ENCODE measurements at places on chromosomes 12 and 14.

- no peak for DNase-seq
Measured at GRCh38 chr12:56213878-56214277, 7.8 kb downstream of the RNF41 start.

GRCh38 chr14:88005978-88006851 is 1.3 kb downstream of the GPR65 start:
- DNase-seq, result no peak

GRCh38 chr12:120019938-120020337 is 30.9 kb downstream of the BICDL1 start:
- DNase-seq, result no peak

- DNase-seq, result peak; percentile 92
Measured at GRCh38 chr14:74583689-74584434, 28.2 kb downstream of the LTBP2 start.

DNA sequence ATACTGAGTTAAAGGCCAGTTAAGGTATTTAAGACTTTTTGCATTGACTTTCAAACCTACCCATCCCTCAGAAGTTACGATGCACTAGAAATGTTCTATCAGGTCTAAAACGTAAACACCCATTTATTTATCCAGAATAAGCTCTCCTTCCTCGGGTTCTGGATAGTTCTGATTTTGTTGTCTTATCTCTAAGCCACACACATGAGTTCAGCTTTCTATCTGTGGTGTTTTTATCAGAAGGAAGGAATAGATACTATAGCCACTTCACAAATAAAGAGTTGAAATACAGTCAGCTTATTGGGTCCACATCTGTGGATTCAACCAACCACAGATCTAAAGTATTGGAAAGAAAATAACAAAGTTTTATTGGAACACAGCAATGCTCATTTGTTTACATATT is 5.4 kb downstream of the SFSWAP start:
- DNase-seq, result no peak

- peak; percentile 2 for DNase-seq
Measured at GRCh38 chr12:129753586-129753985, 150.2 kb downstream of the TMEM132D start.

DNA sequence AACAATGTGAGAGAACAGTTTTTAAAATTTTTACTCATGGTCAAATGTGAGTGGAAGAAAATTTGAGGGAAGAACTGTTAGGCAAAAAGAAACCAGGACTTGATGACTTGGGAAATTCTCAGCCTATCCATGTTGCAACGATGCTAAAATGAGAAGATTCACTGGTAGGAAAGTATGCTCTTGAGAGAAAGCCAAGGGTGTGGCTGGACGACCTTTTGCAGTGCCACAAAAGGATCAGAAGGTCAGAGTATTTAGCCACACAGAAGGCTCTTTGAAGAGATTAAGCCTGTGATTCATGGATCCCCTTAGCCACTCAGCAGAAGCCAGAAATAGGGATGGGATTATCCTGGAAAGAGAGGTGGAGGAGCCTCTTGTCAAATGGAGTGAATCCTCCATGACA is 336.8 kb downstream of the LRIG3 start:
- DNase-seq, result no peak

DNA sequence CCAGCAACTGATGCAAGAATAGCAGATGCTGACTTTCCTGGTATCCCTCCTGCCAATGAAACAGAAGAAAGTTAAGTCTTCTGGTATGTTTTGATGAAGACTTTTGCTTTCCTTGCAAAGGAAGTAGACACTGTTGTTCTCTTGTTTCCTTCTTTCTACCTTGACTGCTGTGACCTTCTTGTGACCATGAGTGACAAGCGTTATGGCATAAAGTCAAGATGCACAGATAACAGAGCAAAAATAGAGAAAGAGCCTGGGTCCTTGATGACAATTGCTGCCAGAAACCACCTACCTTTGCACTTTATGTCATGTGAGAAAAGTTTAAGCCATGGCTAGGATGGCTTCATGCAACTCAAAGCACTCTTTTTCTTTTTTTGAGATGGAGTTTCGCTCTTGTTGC is 49.2 kb upstream of the LTA4H start:
- DNase-seq, result no peak

GRCh38 chr12:67362526-67362925 is 93.4 kb downstream of the CAND1 start:
- DNase-seq, result no peak

GRCh38 chr12:64746663-64747062 is 12.5 kb downstream of the GNS start:
- no peak for DNase-seq

DNA sequence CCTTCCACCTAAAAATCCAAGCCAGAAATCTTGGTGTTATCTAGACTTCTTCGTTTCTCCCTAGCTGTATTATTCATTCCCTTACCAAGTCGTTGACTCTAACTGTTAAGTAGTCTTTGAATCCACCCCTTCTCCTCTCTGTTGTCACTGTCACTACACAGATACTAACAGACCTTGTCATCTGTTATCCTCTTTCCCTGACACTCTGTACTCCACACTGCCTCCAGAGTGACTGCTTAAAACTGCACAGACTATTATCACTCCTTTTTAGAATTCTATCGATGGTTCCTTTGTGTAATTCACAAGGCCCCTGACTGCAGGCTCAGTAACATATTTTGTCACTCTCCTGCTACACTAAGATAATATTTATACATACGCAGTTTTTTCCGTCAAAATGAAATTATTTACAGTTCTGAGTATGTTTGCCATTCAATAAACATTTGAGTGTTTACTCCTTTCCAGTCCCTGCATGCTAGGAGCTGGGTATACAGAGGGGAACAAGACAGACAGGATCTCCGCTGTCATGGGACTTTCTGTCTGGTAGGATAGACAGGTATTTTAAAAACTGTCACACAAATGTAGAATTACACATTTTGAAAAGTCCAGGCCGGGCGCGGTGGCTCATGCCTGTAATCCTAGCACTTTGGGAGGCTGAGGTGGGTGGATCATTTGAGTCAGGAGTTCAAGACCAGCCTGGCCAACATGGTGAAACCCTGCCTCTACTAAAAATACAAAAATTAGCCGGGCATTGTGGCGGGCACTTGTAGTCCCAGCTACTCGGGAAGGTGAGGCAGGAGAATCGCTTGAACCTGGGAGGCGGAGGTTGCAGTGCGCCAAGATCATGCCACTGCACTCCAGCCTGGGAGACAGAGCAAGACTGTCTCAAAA is 3.8 kb downstream of the MARS1 start:
- DNase-seq, result no peak

DNA sequence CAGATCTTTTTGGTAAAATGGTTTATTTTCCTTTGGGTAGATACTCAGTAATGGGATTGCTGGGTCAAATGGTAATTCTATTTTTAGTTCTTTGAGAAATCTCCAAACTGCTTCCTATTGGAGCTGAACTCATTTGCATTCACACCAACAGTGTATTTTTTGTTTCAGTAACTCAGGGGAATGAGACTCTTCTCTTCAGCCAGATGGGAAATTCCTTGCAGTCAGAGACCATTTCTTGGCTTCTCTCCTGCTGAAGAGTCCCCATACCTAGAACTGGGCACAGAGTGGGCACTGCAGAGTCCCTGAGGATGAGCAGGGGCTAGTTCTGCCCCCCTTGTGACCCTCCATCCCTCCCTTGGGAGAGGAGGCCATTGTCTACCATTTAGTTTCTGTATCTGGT is 10.8 kb downstream of the SDSL start:
- peak; percentile 64 for DNase-seq

DNA sequence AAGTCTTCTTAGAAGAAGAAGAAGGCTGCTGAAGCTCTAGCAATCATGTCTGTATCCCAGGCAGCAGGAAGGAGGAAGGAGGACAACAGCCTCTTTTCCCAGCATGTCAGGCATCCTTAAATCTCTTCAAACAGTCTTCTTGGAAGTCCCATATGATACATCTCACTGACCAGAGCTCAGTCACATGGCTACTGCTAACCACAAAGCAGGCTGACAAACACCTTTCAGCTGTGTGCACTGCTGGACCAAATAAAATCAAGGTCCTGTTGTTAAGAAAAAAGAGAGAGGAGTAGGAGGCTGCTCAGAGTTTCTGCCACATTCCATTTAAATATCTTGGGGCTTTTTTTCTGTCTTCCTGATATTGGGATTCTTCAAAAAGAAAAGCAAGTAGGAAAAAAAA is 203.4 kb upstream of the PELI2 start:
- peak; percentile 90 for DNase-seq

DNA sequence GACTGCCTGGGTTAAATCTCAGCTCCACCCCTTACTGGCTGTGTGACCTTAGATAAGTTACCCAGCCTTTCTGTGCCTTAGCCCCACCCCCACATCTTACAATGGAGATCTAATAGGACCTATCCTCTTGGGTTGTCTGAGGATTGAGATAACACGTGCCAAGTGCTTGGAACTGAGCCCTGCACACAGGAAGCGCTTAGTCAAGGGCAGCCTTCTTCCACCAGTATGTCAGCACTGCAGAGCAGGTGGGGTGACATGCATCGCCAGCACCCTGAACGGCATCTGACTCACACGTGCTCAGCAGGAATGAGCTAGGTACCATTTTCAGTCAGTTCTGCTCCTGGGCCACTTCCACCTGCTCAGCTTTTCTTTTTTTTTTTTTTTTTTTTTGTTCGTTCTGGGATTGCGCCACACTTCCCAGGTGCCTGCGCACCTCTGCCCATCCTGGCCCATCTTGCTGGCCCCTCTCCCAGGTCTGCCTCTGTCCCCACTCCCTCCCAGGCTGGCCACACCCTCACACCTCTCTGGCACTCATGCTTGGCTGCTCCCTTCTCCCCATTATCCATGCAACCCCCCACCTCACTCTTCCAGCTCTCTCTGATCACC is 19.6 kb downstream of the LGMN start:
- peak; percentile 89 for DNase-seq

- DNase-seq, result no peak
Measured at GRCh38 chr12:123907726-123908476, 64.7 kb downstream of the CCDC92 start.

- DNase-seq, result no peak
Measured at GRCh38 chr14:33602396-33602795, 348.5 kb downstream of the EGLN3 start.

GRCh38 chr12:96375841-96376604 is 24.2 kb downstream of the CDK17 start:
- no peak for DNase-seq

- no peak for DNase-seq
Measured at GRCh38 chr12:709455-710020, 42.8 kb upstream of the WNK1 start.

Measured in renal cortical epithelial cell (primary cell).